D721Med (cell line): ENCODE measurements at places on chromosomes 6 and 20.

GRCh38 chr6:20205722-20206161 lies 6.5 kb downstream of the MBOAT1 start:
- no peak for DNase-seq

GRCh38 chr6:25682324-25682723 lies 30.3 kb downstream of the SCGN start:
- DNase-seq = no peak

DNA sequence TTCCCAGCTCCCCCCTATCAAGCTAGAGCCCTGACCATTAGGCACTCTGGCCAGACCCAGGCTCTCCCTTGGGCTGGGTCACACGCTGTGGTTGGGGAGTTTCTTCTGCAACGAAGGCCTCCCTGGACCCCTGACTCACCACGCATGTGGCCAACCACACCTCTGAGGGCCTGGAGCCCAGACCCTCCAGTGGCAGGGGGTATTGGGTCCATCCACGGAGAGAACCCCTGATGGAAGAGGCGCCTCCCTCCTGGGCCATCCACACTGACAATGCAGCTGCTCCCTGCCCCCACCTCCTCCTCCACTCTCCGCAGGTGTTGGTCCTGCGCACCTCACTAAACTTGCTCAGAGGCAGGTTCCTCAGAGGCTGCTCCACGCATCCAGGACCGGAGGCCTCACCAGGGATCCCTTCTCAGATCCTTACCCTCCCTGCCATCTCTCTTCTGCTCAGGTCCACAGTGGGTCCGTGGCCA lies 125.4 kb downstream of the RNASET2 start:
- DNase-seq = no peak

DNA sequence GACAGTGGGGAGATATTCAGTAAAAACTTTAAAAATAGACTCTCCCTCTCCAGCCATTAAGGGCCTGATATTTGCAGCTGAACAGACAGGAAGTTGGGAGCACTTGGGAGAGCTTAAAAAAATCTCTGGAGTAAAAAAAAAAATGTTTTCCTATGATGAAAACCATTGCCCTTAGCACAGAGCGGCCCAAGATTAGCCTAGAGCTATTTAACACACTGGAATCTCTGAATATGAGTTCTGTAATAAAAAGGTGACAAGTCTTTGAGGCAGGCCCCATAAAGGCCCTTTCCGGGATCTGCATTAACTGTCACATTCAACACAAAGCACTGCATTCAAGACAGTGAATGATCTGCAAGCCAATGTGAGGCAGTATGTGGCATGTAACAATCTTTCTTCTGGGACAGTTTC lies 393.7 kb downstream of the ZFAND3 start:
- no peak for DNase-seq

GRCh38 chr6:41498968-41499599 lies 47.1 kb upstream of the FOXP4 start:
- no peak for DNase-seq

DNA sequence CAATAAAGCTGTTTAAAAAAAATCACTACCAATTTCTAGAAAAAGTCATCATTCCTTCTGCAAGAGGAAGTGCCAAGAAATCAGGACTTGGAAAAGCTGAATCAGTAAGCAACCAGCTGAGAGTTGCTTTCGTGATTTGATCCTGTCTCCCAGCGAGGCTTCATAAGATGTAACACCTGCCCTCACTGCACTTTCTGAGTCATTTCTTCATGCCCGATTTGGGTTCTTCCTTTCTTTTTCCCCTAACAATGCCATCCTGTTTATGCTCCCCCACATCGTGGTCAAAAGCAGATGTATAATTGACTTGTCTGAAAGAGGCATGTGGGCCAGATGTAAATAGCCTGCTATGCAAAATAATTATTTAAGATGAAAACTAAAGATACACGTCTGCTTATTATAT lies 52.1 kb downstream of the RIPOR2 start:
- no peak for DNase-seq

GRCh38 chr6:148577687-148578488 lies 168.9 kb upstream of the UST start:
- no peak for DNase-seq

DNA sequence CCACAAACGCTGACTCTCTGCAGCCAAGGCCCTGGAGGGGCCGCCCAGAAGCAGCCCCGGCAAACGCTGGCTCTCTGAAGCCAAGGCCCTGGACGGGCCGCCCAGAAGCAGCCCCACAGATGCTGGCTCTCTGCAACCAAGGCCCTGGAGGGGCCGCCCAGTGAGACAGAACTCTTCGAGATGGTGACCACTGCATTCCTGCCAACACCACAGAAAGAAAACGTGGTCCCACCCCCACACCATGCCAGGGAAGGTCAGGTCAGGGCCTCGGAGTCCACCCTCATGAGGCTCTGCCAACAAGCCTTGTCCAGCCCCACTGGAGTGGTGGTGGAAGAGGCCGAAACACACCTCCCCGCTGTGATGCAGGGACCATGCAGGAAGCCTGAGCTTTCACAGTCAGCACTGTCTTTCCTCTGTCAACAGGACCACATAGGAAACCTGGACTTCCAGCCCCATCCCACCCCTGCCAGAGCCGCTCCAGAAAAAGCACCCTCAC lies 97.5 kb downstream of the DLL1 start:
- DNase-seq = no peak

GRCh38 chr6:41199552-41200246 lies 1.2 kb downstream of the TREML2 start:
- no peak for DNase-seq

DNA sequence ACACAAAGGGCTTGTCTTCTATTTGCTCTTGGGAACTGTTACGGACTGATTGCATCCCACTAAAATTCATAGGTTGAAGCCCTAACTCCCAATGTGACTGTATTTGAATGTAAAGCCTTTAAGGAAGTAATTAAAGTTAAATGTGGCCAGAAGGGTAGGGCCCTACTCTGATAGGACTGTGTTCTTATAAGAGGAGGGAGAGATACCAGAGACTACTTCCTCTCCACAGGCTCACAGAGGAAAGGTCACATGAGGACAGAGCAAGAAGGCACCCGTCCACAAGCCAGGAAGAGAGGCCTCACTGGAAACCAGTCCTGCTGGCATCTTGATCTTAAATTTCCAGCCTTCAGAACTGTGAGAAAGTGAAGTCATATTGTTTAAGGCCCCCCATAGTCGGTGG lies 211.9 kb downstream of the CDH26 start:
- DNase-seq = no peak

GRCh38 chr6:150992703-150993102 lies 127.2 kb downstream of the MTHFD1L start:
- DNase-seq = no peak
